Pulmonary artery endothelial cell (primary cell): ENCODE measurements at places on chromosomes 3 and 15.
A peak's percentile ranks its signal among the peaks of the same experiment; 100 is the strongest.

GRCh38 chr3:9151240-9151639 lies 98.2 kb downstream of the SRGAP3 start:
- DNase-seq: no peak

GRCh38 chr15:48992096-48992495 lies 28.4 kb upstream of the SHC4 start:
- DNase-seq: no peak

GRCh38 chr3:126309165-126309564 lies 48.0 kb downstream of the KLF15 start:
- DNase-seq: no peak

GRCh38 chr3:112793326-112794081 lies 53.2 kb downstream of the CD200R1L start:
- DNase-seq: no peak

- no peak for DNase-seq
Observed at GRCh38 chr3:33149342-33149741, 35.5 kb downstream of the CRTAP start.

- no peak for DNase-seq
Observed at GRCh38 chr3:63814237-63814636, 4.9 kb upstream of the C3orf49 start.

DNA sequence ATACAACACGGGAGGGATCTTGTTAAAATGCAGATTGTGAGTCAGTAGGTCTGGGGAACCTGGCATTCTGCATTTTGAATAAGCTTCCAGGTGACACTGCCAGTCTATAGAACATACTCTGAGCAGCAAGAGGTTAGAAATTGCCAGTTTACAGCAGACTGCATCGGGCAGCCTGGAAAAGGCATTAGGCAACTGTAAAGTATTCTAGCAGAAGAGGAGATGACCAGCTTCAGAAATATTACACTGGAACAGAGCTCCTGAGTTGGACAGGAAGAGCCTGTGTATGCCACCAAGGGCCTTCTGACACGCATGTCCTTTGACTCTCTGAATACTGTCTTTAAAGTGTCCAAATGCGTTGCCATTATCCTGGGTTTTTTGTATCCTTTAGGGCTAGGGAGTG lies 2.5 kb upstream of the ACAN start:
- DNase-seq: no peak

GRCh38 chr15:43893956-43894355 lies 67.2 kb downstream of the WDR76 start:
- DNase-seq: no peak

GRCh38 chr3:85110393-85110792 lies 151.6 kb downstream of the CADM2 start:
- DNase-seq: no peak

GRCh38 chr3:141059816-141060215 lies 8.7 kb downstream of the SPSB4 start:
- DNase-seq: no peak

DNA sequence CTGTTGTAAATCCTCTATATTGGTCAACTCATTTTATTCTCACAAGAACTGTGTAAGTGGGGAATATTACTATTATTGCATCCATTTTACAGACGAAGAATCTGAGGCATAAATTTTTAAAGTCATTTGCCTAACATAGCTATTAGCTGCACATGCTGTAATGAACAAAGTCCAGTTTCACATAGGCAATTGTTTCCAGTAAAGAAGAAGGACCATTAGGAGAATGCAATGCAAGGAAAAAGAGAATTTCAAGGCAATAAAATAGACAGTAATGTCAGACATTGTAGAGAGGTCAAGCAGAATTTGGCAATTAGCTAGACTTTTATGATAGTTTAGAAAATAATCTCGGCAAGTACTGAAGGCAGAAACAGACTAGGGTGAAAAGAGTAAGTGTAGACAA lies 578.7 kb upstream of the NECTIN3 start:
- DNase-seq: no peak

- DNase-seq: no peak
Observed at GRCh38 chr3:184299488-184300377, 692 bp downstream of the PSMD2 start.

DNA sequence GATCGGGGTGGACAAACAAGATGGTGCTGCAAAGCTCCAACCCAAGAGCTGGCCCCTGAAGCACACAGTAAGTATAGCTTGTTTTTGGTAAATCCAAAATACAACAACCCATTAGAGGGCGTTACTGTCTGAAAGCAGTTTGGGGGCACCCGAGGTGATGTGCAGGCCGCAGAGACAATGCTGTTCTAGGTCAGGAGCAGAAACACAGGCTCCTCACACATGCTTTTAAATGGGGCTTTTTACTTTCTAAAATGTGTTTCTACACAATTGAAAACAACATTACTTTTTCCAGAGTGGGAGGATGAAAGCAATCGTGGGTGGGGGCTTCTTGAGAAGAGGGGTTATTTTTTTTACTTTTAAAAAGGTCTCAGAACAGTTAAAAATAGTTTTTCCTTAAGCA lies 1029.3 kb upstream of the CFAP20DC start:
- DNase-seq: no peak

- no peak for DNase-seq
Observed at GRCh38 chr3:194487289-194488054, 670 bp upstream of the ATP13A3 start.

DNA sequence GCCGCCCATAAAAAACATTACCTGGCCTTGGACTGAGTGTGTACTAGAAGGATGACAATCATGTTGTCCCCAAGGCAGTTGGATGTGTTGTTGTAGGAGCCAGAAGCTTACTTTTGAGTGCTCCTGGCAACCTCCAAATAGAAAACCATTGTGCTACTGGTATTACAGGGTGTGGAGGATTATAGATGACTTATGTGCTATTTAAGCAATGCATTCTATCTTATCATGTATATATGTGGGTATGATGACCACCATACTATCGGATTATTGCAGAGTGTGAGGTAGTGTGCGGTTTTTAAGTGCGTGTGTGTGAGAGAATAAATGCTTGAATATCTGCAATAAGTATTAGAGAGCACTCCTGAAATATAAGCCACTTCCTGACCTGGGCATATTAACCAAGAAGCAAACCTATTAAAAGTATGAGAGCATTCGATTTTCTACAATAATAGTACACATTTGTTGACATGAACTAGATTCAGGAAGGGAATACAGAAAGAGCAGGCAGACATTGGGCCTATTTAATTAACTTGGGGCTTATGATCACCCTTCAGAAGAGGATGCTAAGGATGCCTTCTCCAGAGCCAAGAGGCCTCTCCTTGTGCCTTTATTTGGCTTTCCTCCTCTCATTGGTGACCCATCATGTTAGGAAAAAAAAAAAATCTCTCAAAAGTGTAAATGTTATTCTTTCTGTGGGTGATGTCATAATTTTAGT lies 11.7 kb upstream of the MBNL1 start:
- no peak for DNase-seq

GRCh38 chr3:187210545-187211327 lies 13.4 kb downstream of the RTP1 start:
- DNase-seq: no peak

DNA sequence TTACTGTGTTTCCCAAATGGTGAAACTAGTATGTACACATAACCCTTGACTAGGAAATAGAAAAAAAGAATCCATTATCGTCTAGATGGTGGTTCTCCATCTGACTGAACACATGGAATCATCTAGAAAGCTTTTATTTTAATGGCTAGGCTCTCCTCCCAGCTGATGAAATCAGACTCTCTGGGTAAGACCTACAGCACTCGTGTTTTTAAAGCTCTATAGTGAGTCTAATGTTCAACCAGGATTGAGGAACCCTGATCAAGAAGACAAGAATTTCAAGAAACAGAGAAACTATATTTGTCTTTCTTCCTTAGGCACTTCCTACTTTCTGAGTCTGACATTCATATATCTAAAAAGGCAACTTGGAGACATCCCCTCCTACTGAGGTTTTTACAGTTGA lies 118.8 kb downstream of the TMCO5A start:
- no peak for DNase-seq

GRCh38 chr3:535566-536416 lies 339.2 kb downstream of the CHL1 start:
- no peak for DNase-seq

DNA sequence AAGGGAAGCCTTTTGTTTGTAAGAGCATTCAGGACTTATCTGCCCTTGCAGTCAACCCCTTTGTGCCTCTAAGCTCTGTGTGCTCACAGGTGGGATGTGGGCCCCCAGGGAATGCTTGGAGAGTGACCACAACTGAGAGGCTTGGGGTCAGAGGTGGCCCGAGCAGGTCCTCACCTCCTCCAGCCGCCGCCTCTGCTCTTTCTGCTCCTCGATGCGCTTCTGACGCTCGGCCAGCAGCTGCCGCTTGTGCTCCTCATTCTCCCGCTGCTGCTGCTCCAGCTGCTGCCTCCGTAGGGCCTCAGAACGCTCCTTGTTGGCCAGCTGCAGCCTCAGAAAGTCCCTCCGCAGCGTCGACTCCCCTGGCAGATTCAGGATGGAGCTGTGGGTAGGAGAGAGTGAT lies 130.8 kb upstream of the SLC2A2 start:
- DNase-seq: no peak

DNA sequence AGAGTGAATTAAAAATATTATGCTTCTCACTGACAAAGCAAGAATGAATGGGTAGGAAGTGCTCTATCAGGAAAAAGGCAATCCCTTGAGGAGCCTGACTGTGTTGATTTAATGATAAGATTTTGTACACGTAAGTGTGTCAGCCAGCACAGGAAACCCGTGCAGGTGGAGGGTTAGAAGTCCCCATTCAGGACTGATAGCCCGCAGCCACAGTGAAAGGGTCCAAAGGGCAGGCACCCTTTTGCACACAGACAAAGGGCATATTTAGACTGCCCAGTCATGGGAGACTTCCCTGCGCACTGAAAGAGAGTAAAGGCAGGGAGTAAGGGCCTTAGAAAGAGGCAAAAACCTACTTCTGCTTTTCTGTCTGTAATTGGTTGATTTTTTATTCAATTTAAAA lies 26.4 kb upstream of the SKIL start:
- peak; percentile 71 for DNase-seq

DNA sequence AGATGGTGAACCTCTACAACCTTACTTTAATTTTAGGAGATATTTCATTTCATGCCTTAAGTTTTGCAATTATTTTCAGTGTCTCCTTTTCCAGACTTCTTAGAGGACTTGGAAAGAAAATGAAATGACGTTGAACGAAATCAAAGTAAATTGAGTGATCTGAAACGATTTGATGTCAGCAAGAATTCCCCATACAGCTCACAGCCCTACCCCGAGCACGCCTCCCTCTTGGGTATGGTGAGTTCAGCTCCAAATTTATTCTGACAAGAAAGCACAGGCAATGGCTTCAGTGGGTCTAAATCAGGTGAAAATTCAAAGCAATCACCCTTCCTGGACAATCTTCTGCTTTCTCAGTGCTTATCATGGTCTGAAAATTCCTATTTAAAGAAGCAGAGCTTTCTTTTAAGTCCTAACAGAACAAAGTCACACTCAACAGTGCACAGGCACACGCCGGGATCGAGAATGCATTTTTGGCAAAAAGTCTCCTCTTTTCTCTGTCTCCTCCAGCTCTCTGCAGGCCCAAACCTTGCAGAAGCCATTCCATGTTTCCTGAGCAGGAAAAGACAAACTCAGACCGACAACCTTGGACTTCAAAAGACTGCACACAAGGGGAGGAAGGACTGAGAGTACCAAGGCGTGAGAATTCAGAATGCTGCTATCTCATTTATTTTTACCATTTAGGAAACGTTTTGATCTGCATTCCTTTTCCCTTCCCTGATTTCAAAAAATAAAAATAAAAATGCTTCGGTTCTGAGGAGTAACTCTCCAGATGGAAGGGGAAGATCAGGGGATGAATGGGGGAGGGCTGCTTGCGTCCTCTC lies 72.0 kb downstream of the CCNL1 start:
- DNase-seq: no peak

DNA sequence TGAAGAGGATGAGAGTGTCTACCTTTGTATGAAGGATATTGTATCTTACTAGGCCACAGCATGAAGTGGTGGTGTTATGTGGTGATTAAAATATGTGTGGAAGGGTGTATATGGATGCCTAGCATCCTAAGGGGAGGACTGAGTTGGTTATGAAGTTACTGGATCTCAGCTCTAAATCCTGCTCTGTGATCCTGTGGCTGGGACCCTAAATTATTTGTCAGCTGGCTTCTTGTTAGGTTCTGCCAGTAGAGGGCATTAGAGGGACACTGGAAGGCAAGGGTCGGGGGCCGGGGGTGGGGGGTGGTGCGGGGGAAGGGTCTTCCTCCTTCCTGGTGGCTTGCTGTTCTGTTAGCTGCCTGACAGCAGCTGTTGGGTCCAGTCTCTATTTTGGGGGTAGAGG lies 34.9 kb downstream of the MORF4L1 start:
- DNase-seq: no peak

DNA sequence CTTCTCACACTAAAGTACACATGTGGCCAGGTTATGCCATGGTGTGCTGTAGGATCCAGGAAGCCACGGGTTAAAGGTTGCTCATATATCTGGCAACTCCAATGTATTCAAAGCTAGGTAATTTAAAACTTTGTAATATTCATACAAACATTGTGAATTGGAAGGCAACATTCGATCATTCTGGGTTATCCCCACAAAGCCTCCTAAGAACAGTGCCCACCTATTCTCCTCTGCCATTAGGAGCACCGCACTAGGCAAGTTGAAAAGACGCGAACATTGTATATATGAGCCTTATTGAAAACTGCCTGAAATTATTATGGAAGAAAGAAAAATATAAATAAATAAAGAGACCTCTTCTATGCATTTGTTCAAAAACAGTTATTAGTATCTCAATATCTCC lies 228.2 kb downstream of the IGSF11 start:
- DNase-seq: no peak

GRCh38 chr15:87487484-87487883 lies 769.1 kb downstream of the NTRK3 start:
- DNase-seq: no peak

- DNase-seq: no peak
Observed at GRCh38 chr15:91468871-91469580, 369.0 kb downstream of the SV2B start.

- no peak for DNase-seq
Observed at GRCh38 chr15:96422125-96422524, 91.6 kb downstream of the NR2F2 start.

DNA sequence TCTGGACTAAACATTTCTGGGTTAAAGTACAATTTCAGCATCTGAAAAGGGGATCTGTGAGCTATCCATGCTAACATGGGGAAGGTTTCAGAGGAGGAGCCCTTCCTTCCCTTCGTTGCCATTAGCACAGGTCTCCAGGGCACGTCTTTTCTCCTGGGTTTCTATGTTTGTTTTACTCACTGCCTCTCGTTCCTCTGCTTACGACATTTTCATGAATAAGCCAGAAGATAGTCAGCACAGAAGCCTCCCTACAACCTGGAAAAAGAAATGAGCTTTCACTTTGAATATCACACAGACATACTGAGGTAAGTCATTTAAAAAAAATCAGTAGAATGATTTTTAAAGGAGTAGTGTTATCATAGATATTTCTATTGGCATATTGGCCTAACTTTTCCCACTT lies 117.2 kb upstream of the KCNMB2 start:
- DNase-seq: no peak

- DNase-seq: no peak
Observed at GRCh38 chr15:62492900-62493299, 327.8 kb upstream of the C2CD4B start.

- DNase-seq: no peak
Observed at GRCh38 chr15:81190922-81191507, 5.7 kb upstream of the IL16 start.
